ENCODE measurements at places on chromosomes 11 and 22.

DNA sequence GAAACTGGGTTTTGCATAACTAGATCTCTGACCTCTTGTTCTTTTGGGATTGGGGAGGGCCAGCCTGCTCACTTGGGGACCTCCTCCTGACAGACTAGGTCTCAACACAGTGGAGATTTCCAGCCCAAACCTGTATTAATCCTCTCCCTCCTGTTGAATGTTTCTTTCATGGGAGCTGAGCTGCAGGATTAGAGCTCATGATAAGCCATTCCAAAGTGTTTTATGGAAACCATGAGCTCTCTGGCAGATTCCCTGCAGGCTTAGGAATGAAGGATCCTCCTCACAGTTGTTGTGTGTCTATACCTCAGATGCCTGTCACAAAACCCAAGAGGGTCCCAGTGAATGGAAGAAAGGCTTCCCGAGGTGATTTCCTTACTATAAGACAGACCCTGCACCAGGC, 248.4 kb upstream of the B3GAT1 start:
- no peak for DNase-seq

DNA sequence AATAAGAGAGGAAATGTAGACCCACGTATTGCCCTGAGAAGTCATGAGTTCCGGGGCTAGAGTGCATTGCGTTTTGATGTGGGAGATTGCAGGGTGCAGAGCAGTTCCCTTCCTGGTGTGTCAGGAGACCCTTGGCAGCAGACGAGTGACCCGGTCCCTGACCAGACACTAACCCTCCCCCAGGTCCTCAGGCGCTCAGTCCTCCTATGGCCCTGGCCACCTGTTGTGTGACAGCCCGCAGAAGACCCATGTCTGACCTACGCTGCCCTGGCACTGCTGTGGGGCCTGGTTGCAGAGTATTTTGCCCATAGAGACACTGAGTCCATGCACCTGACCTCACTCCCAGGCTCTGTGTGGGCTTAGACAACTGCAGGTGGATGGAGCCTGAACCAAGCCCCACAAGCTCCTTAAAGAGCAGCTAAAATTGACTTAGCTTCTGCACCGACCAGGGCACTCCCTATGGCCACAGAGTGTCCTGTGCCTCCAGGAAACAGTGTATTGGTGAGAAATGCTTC, 833.8 kb downstream of the TBC1D22A start:
- DNase-seq, result no peak

DNA sequence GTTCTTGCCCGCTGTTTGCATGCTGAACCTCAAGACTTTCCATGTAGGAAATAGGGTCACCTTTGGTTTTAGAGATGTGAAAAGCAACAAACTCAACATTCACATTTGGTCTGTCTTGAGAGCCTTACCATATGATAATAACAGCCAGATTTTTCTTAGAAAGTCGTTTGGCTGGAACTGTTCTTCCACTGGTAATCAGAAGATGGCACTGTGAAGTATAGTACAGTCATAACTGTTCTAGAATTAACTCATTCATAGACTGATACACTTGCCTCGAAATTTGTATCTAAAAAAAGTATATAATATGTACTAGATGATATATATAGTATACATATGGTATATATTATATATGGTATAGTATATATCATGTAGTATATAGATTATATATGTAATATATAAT, 12.3 kb downstream of the LUZP2 start:
- no peak for DNase-seq

GRCh38 chr11:47305734-47306483, 36.0 kb downstream of the MADD start:
- DNase-seq, result no peak

DNA sequence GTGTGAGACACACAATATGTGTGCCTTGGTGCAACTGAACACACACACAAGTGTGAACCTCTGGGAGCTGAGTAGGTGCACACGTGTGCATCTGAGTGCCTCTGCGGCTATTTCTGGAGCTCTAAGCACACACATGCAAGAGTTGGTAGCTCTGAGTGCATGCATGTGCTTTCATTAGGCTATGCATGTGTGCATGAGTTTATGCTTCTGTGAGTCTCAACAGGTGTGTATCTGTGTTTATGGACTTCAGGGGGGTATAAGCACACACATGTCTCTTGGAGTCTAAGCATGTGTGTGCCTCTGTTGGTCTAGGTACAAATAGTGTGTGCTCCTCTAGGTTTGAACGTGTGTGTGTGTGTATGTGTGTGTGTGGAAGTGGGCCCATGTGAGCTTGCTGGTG, 25.8 kb downstream of the SLC22A12 start:
- no peak for DNase-seq

DNA sequence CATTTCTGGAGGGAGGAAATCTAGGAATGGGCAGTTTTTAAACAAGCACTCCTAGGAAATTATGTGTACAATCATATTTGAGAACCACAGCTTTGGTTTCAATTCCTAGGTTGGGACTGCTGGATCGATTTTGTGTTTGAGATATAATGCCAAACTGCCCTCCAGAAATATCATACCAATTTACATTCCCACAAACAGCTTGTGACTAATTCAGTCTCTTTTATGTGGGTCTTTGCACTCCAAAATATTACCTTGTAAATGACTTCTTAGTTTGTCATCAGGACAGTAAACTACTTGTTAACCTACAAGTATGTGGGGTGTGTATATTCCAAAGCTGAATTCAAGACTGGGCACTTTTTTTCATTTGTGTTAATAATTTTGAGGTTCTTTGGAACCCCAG, 9.8 kb upstream of the BARX2 start:
- DNase-seq, result no peak

DNA sequence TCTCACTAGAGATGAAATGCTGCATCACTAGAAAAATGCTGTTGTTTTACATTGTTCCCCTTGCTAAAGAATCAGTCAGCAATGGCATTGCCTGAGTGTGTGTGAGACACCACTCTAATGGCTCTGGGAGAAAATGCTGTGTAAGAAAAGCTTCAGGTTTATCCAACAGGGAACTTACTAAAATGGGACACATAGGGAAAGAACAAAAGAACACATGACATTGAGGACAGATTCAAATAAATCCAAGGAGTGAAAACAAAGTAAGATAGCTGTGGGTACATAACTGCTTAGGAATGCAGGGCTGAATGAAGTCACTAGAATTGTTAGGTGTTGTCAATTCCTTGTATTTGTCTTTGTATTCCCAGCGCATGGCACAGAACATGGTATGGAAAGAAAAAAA, 24.2 kb downstream of the BLID start:
- no peak for DNase-seq

DNA sequence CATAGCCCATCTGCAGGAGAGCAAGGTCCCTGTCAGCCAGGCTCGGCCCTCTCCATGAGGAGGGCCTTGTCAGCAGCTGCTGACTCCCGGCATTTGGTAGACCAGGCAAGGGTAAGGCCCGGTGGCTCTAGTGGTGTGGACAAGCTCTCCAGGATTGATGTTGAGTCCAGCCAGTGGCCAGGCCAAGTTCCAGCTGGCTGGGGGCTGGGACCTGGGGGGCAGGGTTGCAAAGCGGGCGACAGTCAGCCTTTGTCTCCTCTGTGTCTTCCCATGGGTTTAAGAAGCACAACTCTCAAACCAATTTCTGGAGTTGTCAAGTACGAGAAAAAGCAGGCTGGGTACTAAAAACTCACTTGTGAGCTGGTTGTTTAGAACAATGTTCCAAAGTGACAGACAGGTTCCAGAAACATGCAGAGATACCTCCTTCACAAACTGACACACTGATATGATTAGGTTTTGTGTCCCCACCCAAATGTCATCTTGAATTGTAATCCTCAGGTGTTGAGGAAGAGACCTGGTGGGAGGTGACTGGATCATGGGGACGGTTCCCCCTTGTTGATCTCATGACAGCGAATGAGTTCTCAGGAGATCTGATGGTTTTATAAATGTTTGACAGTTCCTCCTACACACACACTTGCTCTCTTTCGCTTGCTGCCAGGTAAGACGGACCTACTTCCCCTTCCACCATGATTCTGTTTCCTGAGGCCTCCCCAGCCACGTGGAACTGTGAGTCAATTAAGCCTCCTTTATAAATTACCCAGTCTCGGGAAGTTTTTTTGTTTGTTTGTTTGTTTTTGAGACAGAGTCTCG, 52.3 kb upstream of the SERPIND1 start:
- no peak for DNase-seq

DNA sequence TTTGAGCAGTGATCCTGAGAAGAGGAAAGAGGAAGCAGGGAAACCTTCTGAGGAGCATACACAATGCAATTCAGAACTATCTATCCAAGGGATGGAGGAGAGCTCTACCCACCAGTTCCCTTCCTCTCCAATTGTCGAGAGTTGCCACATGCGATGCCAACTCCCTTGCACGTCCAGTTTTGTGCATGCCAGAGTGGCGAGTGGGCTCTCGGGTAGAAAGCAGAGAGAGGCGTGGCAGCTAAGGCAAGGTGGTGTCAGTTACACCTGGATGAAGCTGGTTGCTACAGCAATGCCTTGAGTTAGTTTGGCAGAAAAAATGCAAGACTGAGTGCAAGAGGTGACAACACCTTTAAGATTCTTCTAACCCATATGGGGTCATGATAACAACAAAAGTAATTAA, 420.4 kb upstream of the CCDC90B start:
- no peak for DNase-seq

GRCh38 chr22:22836635-22837034, 51.0 kb upstream of the IGLL5 start:
- no peak for DNase-seq

GRCh38 chr22:20519558-20519957, 12.1 kb downstream of the MED15 start:
- DNase-seq, result no peak

- DNase-seq, result no peak
Observed at GRCh38 chr11:86931548-86932258, 23.5 kb downstream of the FZD4 start.

DNA sequence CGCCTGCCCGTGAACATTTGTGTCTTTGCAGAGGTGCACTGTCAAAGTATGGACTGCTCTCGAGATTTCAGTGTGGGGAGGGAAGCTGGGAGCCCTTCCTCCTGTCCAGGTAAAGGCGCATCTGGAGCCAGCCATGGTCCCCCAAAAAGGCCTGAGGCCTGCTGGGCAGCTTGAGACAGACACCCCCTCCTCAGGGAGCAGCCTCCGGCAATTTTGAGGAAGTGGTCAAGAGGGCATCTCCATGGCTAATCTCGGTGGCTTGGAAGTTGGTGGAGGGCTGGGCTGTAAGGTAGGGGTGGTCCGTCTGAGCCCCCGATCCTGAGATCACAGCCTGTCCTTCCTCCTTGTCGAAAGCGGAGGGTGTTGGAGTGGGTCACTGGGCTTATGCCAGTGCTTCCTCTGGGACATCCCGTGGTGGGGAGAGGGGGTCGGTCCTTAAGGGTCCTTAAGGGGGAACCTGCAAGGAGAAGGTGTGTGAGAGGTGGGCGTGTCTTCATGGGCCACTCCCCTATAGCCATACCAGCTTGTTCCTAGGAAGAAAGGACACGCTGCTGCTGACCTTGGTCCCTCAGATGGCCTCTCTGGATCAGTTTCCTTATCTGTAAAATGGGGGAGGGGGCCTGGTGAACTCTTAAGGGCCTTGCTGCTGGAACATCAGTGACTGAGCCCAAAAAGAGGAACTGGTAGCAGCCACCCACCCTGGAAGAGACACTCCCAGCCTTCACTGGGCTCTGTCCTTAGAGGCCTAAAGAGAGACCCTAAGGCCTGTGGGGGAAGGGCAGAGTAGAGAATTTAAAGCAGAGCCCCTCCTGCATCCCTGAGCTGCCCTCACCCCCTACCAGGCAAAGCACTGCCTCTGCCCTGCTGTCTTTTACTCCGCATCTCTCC, 2.6 kb downstream of the KCNC1 start:
- no peak for DNase-seq

GRCh38 chr11:121445071-121445768, 6.9 kb upstream of the SORL1 start:
- DNase-seq, result no peak

DNA sequence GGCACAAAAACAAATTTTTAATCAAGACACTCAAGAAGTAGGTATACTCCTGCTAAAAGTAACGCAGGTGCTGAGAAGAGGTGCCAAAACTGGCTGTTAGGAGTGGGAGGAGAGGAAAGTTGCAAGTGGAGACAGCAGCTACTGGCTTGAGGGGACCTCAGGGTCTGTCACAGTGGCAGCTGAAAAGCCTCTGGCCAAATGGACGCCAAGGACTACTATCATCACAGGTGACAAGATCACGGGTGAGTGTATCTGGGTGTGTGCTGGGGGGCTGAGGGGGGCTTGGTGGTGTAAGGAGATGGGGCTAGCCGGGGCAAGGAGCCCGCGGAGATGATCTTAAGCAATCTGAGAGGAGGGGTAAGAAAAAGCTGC, 687 bp downstream of the ZNF202 start:
- no peak for DNase-seq

- DNase-seq, result no peak
Observed at GRCh38 chr22:27241430-27242321, 559.9 kb downstream of the MN1 start.

GRCh38 chr22:39515266-39516050, 4.9 kb upstream of the ATF4 start:
- no peak for DNase-seq

DNA sequence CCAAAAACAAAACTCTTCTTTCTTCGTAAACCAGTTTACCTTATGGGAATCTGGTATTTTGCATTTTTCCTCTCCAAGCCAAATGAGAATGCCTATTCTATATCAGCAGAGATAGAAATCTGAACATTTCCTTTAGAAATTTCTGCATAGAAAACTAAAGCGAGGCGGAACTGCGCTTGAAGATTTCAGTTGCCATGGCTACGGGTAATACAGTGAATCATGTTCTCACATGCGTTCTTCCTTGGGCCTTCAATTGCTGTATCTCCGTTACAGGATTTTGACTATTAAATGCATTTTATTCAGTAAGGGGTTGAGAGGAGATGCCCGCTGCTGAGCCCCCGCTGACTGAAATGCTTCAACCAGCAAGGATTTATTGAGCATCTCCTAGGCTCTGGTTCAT, 108.2 kb upstream of the CRYBB3 start:
- no peak for DNase-seq

GRCh38 chr22:31347251-31348008, 1.3 kb upstream of the PATZ1 start:
- DNase-seq, result peak; percentile 69

- no peak for DNase-seq
Observed at GRCh38 chr11:35539781-35540281, 14.4 kb upstream of the PAMR1 start.

DNA sequence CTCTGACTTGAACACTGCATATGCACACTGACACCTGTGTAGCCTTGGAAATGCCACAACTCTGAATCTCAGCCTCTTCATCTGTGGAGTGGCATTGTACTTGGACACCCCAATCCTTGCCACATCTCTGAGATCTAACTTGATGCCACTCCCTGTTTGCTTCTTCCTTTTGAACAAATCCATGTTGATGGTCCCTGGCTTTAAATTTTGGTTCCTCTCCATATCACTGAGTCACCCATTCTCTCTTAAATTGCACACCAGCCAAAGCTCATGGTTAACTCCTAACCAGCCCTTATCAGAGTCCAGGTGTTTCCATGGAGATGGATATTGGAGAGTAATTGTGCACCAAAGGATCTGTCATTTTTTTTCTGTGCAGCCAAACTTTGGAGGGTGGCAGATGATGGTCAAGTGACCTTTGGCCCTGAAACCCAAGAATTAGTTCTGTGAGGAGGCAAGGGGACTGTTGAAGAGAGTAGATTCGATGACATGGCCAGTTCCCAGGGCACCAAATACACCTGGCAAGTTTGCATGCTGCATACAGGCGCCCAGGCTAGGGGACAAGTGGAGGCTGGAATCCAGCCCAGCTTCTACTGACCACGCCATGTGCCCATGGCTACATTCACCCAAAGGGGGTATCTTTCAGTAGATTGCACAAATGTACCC, 25.1 kb upstream of the PAMR1 start:
- no peak for DNase-seq

Data from stimulated activated CD4-positive, alpha-beta T cell treated with anti-CD3 and anti-CD28 coated beads, Interleukin-4, amount 100 ng/mL, for 1 hour (primary cell).